Heart right ventricle (tissue), 16 donors: ENCODE measurements at places on chromosomes 7 and 10. TPM values are rescaled to one million over a fixed set of nuclear protein-coding genes. Genes with fewer than 3 reads are reported as not detected.

- DNase-seq, result peak; percentile 22
Measured at GRCh38 chr7:28629216-28629842, 217.0 kb downstream of the CREB5 start.

- DNase-seq, result no peak
Measured at GRCh38 chr7:93148144-93148543, at the start of gene SAMD9L. Gene SAMD9L, minus strand, starts transcription at chr7:93148385. Its CDS starts 12,414 bp downstream, at chr7:93135971.

- no peak for DNase-seq
Measured at GRCh38 chr10:95755511-95756004, 405 bp upstream of the ENTPD1 start.

DNA sequence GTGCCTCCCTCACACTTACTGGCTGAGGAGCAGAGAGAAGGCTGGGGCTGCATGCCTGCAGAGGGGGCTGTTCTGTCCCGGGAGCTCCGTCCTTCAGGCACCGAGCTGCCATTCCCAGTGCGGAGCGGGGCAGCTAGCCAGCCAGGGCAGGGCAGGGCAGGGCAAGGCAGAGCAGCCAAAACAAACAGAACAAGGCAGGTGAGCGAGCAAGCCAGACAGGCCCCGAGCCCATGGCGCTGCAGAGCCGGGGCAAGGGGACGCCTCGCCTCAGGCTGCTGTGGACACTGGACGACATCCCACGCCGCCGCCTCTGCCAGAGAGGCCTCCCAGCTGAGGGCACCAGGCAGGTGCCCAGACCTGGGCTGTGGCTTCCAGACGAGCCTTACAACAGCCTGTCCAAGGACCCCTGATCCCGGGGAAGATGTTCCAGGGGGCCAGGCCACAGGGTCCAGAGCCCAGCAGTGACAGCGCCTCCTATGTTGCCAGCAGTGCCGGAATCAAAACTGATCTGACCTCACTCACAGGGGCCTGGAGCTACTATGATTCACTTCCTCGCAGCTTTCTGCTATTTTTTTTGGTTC, 8.2 kb upstream of the NDST2 start:
- DNase-seq, result peak; percentile 47

DNA sequence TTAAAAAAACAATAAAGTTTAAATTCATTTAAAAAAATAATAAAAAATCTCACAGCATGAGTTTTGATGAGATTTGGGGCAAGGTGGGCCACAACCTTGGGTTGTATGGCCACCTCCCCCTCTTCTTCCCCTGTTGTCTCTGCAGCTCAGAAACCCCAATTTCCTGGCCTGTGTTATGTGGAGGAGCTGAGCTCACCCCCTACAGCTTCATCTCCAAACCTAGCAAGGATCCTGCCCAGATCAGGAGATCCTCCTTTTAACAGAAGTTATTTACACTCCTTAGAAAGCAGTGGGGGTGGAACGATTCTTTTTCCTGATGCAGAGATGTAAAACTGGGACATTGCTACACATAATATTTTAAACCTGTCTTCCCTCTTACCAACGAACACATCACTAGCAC, 6.9 kb upstream of the SH2D4B start:
- DNase-seq, result no peak

- no peak for DNase-seq
Measured at GRCh38 chr7:46881507-46882127, 700.3 kb downstream of the TNS3 start.

DNA sequence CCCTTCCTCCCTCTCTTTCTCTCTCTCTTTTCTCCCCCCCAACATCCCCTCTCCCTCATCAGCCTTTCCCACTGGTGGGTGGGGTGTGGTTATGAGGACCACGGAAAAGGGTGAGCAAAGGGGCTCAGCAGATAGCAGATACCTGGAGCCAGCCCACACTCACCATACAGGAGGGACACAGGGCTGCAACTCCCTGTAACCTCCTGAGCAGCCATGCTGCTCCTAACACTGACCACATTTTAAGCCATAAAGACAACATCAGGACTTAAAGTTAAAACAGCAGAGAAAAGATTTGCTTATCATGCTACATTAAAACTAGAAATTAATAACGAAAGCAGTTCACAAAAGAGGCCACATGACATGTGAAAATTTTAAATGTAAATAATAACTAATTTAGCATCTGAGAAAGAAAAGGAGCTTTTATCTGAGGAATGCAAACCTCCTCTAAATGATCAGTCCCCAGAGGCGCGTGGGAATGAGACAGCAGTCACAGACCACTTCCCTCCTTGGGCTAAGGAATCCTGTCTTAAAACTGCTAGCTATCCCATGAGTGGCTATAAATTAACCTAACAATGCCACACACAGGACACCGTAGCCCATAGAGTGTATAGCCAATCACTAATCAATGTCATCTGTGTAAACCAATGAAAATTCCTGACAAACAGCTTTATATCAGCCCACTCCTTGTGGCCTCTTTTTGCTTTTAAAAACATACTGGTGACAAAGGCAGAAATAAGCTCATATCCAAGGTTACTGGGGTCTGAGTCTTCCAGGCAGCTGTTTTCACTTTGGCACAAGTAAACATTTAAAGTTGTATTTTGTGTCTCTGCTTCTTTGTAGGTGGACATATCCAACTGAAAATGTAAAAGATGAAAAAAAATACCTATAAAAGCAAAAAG, 33.3 kb downstream of the PKD1L1 start:
- no peak for DNase-seq

GRCh38 chr7:126659124-126659523, 593.6 kb downstream of the GRM8 start:
- DNase-seq, result no peak

- DNase-seq, result no peak
Measured at GRCh38 chr7:17654940-17655339, 285.4 kb downstream of the SNX13 start.

- no peak for DNase-seq
Measured at GRCh38 chr7:26073041-26073440, 79.0 kb upstream of the NFE2L3 start.

GRCh38 chr10:3805201-3805790, 20.3 kb upstream of the KLF6 start:
- no peak for DNase-seq

- no peak for DNase-seq
Measured at GRCh38 chr7:33970536-33970935, 65.2 kb downstream of the BMPER start.

DNA sequence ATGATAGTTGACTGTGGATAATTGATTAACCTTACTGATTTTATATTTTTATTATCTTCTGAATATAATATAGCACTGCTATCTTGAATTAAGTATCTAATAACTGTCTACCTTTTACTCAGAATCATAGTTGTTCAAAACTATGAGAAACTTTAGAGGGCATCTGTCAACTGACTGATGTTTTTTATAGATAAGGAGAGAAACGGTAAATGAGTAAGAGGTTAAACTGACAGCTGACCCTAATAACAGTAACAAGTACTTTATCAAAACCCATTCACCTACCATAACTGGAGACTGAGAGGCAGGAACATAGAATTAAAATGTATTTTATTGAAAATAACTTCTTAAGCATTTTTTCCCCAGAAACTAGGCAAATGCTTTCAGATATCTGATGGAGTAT, 62.2 kb downstream of the CYP51A1 start:
- DNase-seq, result no peak

DNA sequence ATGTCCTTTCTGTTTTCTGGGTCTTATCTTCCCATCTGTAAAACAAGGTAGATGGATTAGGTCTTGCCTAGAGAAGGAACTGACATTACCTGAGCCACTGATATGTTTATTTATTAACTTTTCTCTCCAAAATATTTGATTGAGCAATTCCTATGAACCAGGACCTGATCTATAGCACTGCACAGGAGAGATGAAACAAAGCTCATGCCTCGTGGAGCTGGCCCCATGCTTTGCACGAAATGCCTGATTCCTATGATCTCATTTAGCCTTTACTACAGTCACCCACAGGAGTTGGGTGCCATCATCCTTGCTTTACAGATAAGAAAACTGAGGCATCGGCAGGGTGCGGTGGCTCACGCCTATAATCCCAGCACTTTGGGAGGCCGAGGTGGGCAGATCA, 48.2 kb upstream of the ZMIZ1 start:
- no peak for DNase-seq

DNA sequence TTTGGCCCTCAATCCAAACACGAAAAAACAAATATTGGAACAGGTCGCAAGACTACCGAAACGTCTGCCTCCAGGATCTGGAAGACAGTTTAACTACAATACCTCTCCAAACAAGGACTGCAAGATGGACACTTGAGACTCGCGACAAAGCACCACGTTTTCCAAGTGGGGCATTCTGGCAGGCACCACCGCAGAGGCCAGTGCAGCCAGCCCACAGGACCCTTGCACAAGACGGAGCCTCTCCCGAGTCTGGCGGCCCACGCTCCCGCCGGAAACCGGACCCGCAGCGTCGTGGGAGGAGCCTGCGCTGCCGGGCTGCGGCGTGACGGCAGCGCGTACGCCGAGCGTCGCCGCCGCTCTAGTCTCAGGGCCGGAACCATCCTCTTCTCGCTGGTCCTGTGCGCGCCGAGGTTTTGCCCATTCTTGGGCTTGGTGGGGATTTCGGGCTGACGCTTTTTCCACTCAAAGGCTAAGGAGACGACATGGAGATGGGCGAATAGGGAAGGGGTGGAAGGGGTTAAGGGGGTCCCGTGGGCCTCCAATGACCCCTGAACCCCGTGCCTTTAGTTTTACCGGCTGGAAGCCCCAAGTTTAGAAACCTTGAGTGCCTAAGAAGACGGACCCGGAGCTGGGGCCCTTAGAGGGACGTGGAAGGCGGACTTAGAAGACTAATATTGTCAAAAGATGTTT, at the start of gene ORC5:
Gene ORC5, minus strand, starts transcription at position 283 of the 690 bp plus-strand sequence. Its CDS starts 109 bp downstream, at position 174.
- DNase-seq, result peak; percentile 80

DNA sequence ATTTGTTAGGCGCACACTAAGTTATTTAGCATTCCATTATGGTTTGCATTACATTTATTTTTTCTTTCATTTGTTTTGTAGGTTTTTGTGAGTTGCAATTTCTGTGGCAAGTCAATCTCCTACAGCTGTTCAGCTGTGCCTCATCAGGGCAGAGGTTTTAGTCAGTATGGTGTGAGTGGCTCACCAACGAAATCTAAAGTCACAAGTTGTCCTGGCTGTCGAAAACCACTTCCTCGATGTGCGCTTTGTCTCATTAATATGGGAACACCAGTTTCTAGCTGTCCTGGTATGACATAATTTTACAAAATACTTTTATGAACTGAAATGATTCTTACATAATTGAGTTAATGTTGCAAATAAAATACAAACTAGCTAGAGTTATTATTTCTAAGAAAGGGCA, 29.5 kb downstream of the MIOS start:
- no peak for DNase-seq

GRCh38 chr7:11428877-11429581, 403.0 kb downstream of the THSD7A start:
- DNase-seq, result no peak

DNA sequence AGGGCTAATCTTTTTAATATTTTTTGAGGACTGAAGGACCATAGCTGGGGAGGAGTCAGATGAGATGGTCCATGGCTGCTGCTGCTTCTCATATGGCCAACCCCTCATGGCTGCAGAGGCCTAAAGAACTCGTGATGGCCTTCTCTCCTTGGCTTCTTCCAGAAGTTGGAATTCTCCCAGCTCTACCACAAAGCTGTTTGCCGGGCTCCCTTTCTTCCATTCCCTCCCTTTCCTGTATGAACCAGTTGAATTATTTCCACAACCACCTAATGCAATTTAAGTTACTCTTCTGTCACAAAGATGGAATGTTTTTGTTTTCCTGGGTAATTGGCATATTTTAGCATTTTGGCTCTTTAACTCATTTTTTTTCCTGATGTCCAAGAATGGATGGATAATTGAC, 80.7 kb downstream of the PHTF2 start:
- DNase-seq, result no peak

GRCh38 chr7:116164552-116165306, 45.6 kb upstream of the TES start:
- no peak for DNase-seq

DNA sequence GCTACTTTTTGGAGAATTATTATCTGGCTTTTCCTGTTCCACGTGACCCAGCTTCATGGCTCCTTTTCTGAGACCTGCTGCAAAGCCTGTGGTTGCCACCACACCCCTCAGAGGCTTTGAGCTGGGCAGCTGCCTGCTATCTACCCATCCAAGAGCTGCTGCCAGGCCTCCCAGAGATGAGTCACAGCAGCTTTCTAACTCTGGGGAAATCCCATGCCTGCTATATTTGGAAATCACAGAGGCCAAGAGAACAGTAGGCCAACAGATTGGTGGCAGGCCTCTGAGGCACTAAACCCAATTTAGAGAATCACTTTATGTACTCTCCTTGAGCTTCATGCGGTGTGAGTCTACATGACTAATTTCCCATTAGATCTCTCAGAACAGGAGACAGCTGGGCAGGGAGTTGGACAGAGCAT, 35.2 kb downstream of the SGCE start:
- DNase-seq, result peak; percentile 75

HIBADH gene
- 32.3 TPM for polyA plus RNA-seq

CACNA2D1 gene
- 19.4 TPM for polyA plus RNA-seq

ACTR3C gene
- polyA plus RNA-seq, result 3.5 TPM

TAS2R3 gene
- polyA plus RNA-seq, result not detected

CUZD1 gene
- polyA plus RNA-seq, result 1.1 TPM

PNLIPRP2 gene
- polyA plus RNA-seq, result not detected
